Right cardiac atrium (tissue), 5 donors: ENCODE measurements at places on chromosomes 4 and X. TPM values are rescaled to one million over a fixed set of nuclear protein-coding genes. Genes with fewer than 3 reads are reported as not detected.

Gene TLR3
- 6.4 TPM for total RNA-seq

DNA sequence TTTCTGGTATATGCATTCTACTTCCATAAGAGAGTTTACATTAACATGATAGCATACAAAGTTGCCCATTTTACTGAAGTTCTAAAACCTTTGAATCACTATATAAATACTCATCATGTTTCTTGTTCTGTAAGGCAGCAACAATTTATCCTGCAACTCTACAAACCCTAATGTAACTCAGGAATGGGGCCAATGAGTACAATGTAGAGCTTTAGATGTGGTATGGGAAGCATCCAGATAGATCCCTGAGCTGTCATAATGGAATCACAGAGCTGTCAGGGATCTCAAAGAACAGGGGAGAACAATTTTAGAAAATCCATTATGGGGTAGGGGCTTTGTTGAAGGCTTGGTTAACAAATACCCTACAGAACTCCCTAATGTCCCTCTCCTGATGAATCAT lies 88.5 kb downstream of the DCUN1D4 start:
- DNase-seq = no peak

DNA sequence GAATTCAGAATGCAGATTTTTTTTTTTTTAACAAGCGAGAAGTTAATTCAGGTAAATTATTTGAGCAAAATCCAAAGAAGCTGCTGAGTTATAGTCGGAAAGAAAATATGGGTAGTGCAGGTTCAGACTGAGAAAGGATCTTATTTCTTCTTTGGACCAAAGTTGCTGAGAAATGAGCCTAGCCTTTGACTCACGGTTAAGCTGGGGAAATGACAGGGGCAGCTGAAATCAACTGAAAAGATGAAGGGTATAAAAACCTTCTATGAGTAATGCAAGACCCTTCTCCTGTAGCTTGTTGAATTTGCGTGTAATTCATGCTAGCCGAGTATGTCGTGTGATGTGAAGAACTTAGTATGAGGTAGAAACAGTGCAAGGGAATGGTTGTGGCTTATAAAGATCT lies 63.0 kb downstream of the KIAA0232 start:
- no peak for DNase-seq

DNA sequence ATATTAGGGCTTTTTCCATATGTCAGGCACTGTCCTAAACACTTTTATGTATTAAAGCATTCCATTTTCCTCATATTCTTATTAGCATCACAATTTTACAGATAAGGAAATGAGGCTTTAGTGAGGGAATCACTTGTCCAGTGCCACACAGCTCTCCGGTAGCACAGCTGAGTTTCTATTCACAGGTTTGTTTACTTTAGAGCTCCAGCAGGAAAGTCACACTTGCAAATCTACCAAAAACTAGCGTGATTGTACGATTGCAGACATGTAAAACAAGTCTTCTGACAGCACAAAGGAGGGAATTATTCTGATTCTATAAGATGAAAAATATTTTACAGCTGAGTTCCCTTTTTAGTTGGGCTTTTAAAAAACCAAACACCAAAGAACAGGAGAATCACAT lies 472.1 kb downstream of the TMA16 start:
- no peak for DNase-seq

DNA sequence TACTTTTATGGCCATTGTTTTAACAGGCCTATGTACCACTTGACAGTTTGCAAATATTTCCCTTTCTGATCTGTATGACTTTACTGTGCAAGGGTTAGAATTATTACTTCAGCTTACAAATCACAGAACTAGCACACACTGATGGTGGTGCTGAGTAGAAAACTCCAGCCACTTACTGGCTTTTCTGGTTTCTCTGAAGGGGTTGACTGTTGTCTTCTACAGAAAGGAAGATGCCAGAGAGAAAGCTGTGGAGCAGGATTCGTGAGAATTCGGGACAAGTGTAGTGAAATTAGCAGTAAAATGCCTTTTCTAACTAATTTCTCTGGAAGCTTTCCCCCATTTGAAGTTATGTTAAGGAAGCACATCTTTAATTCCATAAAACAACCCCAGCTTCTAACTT lies 46.6 kb upstream of the GK2 start:
- no peak for DNase-seq

DNA sequence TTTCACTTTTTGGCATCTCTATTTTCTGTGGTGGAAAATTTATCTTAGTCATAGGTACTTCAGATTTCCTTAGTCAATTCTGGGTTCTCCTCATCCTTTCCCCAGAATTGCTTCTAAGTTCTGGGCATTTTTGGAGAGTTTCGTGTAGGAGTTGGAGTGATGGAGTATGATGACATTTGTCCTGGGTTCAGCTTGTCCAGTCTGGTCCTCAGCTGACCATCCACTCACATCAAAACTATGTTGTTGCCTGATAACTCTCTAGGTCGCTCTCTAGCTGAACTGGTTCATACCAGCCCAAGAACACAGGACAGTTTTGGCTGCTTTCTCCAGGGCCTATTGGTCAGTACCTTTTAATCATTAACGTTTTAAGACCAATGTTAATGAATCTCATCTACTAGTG lies 13.2 kb downstream of the PTTG2 start:
- no peak for DNase-seq
